ENCODE measurements at places on chromosomes 3 and 15.

GRCh38 chr3:42876401-42876800, 722 bp upstream of the CYP8B1 start:
- DNase-seq, result no peak

DNA sequence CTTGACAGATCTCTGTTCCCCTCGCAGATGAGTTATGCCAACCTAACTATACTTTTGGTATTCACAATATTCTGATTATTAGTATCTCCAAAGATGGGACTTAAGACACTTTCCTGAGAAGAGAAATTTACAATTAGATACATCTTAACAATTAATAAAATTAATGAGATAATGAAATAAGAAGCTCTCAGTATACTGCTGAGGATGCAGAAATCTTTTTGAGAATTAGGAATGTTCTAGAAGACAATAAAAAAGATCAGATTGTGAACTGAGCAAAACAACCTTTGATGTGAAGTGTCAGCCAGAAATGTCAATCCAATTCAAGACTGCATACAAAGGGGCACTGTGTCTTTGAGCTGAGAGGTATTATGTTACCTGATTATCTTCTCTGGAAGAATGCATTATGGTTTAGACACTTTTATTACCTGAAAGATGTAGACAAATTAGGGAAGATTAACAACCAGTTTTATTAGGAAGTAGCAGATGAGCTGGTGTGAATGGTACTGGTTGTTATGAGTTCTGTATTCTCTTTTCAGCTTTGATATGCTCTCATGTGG, 262.9 kb downstream of the TIGIT start:
- no peak for DNase-seq

GRCh38 chr3:95923496-95924210, 890.7 kb upstream of the EPHA6 start:
- no peak for DNase-seq

DNA sequence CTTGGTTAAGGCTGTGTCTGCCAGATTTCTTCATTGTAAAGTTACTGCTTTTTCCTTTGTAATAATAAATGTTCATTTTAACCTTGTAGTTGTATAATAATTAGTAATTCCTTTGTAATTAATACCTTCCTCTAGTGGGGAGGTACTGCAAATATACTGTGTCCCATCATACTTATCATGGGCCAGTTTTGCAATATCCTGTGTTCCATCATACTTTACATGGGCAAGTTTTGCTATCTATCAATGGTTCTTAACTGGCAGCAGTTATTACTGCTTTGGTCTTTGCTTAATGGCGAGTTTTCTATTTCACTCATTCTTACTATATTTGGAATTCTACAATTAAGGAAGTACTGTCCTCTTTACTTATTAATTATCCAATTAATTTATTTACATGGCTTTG, 10.6 kb downstream of the ATP2C1 start:
- DNase-seq, result no peak

DNA sequence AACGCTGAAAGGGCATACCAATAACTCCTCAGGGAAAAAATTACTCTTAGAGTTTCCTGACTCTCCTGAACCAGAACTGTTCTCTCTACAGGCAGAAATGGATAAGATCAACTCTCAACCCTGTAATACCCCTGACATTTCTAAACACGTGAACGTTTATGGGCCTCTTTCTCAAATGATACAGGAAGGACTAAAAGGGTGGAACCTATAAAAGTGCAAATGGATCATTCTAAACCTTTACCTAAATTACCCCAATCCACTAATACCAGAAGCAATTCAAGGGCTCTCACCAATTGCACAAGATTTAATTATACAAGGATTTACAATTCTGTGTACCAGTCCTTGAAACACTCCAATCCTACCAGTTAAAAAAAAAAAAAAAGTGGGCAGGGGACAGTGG, 98.0 kb upstream of the FAM174B start:
- DNase-seq, result no peak

- no peak for DNase-seq
These were observed 13.0 kb downstream of the PLD1 start for GRCh38 chr3:171797265-171797679.

GRCh38 chr3:59064276-59064675, 14.5 kb upstream of the CFAP20DC start:
- DNase-seq, result no peak

GRCh38 chr3:142310439-142310838, 85.1 kb upstream of the GK5 start:
- DNase-seq, result no peak

Measured in esophagus squamous epithelium (tissue), 5 donors.